ENCODE measurements at places on chromosomes 5 and 9.

- no peak for DNase-seq
These were observed 890.0 kb upstream of the NUDT12 start for GRCh38 chr5:104452550-104452949.

DNA sequence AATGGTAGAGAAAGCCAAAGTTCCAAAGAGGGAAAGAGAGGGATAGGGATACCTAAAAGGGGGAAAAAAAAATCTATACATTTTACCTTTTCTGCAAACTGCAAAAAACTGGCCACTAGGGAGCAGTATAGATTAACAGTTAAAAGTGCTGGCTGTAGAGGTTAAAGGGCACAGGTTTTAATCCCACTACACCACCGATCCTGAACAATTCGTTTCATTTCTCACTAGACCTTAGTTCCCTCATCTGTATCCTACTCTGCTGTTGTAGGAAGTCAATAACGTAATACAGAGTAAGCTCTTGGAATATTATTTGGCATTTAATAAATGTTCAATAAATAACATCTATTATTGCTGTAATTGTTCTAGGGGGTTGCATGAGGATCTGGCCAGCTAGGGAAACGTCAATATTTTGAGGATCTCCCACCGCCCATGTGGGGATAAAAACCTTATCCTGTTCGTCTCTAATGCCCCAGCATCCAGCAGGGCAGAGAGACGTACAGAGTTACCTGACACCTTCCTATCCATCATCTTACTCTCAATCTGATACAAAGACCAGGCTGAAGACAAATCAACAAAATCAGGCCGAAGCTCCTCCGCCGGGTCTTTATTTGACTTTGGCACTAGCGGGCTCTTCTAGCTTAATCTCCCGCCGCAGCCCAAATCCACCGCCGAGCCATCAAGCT lies 757 bp downstream of the CDC26 start:
- DNase-seq: peak; percentile 61

- DNase-seq: no peak
These were observed 60.9 kb downstream of the ARHGEF28 start for GRCh38 chr5:73686912-73687311.

- DNase-seq: no peak
These were observed 24.6 kb downstream of the BICD2 start for GRCh38 chr9:92740009-92740408.

- DNase-seq: no peak
These were observed 95.2 kb upstream of the CAST start for GRCh38 chr5:96566833-96567587.

- DNase-seq: no peak
These were observed 37.8 kb downstream of the GLRX start for GRCh38 chr5:95784514-95785302.

GRCh38 chr5:170681013-170681433 lies 102.5 kb upstream of the GABRP start:
- peak; percentile 87 for DNase-seq

- no peak for DNase-seq
These were observed 220.9 kb upstream of the DAP start for GRCh38 chr5:10981932-10982331.

DNA sequence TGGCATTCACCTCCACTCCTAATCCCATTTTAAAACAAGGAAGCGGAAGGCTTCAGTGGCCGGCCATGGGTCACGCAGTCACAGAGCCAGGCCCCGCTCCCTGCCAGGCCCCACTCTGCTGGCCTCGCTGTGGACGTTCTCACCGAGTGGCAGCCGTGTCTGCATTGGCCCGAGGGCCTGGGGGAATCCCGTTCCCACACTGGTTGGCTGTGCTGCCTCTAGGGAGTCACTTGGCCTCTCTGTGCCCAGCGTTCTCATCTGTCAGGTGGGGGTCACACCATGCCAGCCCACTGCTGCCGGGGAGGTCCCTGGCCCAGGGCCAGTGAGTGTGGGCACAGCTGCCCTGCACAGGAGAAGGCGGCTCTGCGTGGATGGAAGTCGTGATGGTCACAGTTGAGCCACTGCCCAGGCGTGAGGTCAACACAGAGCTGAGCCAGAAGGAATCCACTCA lies 13.4 kb upstream of the SLC9A3 start:
- DNase-seq: no peak

DNA sequence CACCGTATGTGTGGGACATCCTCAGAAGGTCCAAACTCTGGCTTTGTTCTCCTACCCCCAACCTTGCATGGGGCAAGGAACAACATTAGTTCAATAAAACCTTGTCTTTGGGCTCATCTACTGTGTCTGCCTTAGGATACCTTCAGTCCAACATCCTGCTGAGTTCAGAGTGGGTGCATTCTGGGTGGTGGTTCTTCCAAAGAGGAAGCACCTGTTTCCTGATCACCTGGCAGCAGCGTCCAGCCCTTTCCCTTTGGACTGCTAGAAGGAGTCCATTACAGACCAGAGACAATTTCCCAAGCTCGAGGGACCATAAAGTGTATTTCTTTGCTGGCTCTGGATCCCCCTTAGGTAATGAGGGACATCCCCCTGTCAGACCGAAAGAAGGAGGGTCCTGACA lies 154.1 kb downstream of the SEMA6A start:
- no peak for DNase-seq

- no peak for DNase-seq
These were observed 34.1 kb downstream of the SLC6A3 start for GRCh38 chr5:1411099-1411498.

DNA sequence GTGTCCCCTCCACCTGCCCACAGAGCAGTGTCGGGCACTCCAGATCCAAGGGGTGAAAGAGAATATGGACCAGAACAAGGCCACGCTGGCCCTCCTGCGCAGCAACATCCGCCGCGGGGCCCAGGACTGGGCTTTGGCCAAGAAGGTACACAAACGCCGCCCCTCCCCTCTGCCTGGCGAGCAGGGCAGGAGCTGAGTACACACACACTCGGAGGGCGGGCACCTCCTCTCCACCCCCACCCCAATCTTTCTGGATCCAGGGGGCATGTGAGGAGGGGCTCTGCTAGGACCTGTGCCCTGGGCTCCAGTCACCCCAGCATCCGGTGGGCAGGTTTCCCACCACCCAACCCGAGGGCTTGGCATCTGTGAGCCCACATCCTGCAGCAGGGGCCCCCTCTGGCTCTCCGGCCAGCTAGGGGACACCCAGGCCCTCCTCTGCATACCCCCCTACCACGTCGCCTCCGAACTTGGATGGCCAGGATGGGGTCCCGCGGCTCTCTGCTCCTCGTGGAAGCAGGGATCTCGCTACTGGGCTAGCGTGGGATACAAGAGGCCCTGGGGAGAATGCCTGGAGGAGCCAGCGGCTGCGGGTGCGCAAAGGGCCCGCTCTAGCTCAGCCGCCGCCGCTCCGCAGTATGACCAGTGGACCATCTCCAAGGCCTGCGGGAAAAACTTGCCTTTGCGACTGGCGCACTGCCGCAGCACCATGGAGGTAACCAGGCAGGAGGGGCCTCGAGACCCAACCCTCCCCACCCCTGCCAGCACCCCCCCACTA lies 3.1 kb downstream of the CCDC183 start:
- DNase-seq: no peak

DNA sequence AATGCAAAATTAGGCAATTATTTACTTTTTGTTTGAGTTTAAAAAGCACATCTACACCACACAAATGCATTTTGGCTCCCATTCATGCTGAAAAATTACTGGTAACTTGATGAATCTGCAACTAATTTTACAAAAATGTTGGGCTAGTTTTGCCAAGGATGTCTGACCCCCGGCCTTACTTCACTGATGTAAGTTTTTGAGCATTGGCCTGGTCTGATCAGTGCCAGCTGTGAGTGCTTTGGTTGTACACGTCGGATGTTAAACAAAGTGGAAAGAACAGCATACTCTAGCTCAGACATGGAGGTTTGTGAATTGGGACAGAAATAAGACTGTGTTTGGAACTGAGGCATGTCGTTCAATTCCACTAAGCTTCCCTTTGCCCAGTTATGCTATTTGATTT lies 1044.2 kb downstream of the TLE4 start:
- DNase-seq: no peak

DNA sequence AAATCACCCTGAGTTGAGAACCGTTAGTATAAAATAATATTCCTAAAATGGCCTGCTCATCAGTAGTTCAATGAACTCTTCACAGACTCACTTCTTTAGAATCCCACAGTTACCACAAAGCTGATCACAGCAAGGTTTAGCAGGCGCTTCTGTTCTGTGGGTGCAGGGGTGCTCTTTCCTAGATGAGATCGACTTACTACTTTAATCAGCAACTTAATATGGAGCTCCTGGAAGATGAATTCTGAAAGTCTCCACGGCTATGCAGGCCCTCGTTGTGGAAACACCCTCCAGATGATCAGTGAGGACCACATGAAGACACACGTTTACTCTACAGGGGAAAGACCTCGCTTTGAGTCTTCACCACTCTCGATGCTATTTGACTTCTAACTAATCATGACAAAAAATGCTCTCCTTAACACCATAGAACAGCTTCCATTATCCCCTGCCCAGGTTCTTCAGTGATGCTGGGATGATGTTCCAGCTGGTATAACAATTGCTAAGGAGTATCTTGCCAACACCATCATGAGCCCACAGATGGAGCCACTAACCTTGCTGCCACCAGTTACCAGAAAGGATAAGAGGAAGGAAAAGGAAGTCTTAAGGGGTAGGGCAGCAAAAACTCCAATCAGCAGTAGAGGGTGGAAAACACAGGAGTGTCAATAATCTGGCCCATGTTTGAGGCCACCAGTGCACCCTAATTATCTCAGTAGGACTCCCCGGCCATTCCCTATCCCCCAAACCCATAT lies 17.9 kb upstream of the GPX8 start:
- DNase-seq: no peak

DNA sequence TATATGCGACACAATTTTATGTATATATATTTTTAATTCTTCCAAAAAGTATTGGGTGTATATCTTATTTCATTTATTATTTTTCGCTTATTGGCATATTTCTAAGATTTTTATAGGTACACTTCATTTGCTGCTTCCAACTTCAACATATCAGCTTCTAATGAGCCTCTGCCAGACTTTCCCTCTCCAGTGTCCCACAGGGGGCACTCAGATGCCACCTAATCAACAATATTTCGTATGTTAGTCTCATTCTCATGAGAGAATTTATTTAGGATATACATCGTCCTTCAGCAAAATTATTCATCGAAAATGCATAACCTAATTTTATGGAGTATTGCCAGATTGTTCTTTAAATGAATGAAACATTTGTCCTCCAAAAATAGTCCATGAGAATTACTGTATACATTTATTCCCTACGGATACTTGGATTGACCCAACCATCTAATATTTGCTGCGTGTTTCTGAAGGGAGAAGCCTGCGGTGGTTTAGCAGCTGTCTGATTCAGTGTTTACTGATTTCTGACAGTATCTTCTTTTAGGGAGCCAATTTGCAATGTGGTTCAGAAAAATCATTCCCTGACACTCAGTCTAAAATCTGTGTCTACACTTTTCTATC lies 100.6 kb upstream of the SELENOP start:
- DNase-seq: peak; percentile 17

GRCh38 chr5:9698125-9698826 lies 68.1 kb upstream of the TAS2R1 start:
- DNase-seq: no peak

DNA sequence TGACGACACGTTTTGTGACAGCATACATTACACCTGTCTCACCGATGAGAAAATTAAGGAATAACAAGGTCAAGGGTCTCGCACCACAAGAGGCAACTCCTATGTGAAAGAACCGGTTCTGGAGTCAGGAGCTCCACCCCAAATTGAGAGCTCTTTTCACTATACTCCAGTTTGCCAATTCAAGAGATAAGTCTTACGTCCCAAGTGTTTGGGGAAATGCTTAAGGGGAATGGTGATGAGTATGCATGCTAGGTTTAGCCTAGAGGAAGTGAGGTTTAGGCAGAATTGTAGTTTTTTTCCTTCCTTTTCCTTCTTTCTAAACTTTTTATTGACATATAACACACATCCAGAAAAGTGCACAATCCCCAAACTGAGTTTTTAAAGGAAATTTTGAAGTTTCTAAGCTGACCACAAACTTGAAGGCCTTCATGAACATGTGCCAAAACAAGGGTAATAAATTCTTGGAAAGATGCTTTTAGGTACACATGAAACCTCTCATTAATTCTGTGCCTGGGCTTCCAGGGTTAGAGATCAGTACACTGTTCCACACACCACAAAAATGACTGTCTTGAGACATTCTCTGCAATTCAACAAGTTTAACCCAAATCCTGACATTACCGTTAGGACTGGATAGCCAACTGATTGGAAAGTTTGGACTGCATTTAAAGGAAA lies 127.6 kb upstream of the SLC1A3 start:
- DNase-seq: no peak

DNA sequence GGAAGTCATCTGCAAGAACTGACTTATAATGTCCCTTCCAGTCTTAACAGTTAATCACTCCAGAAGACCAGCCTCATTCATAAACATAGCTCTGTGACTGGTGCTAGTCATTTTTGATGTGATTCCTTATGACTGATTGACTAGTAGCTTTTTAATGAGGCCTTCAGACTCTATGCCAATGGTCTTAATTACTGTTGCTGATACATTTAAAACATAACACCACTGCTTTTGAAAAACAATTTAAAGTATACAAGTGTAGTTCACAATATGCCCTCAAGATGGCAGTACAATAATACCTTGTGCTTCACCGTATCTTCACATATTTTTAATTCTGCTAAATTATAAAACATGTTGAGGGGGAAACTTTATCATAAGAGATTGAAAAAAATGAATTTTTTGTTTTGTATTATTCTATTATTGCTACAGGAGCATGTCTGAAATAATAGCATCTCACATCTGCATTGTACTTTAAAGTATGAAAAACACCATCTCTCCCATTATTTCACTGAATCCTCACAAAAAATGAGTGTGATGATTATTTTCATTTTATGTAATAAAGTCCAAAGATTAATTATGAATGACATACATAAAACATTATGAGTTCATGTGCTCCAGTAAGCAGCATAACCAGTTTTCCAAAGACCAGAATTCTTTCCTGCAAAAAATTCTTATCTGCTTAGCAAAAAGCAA lies 55.2 kb upstream of the SHISAL2B start:
- DNase-seq: peak; percentile 20

DNA sequence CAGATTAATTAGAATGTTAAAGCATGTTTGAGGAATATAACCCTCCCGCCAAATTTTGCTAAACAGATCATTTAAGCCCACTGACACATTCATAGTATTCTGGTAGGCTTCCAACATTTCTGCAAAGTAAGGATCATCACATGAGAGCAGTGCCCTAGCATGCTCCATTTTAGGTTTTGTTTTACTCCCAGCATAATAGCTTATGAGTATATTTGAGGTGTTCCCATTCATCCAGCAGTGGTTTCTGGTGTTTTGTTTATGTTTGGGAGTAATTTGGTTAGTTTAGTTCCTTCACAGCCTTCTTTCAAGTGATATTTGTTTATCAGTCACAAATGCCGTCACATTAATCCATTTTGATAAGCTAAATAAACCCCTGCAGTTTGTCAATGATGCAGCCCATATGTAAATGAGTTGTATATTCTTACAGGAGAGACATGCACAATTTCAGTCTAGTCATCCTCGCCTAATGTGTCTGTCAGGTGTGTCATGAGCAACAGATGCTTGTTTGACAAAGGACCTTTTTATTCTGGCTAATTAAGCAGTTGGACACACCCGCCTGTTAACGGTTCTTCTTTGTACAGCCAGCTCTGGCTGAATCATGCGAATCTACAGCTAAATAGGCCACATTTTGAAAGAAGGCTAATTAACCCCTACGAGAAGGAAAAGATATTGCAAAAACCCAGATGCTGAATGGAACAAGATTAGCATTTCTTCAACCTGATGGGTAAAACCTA lies 124.4 kb downstream of the RFX3 start:
- DNase-seq: no peak
